ENCODE measurements at places on chromosomes 7 and 10. TPM values are rescaled to one million over a fixed set of nuclear protein-coding genes. Genes with fewer than 3 reads are reported as not detected.

- peak; percentile 76 for DNase-seq
Measured at GRCh38 chr10:71696628-71697326, 22.8 kb downstream of the C10orf105 start.

DNA sequence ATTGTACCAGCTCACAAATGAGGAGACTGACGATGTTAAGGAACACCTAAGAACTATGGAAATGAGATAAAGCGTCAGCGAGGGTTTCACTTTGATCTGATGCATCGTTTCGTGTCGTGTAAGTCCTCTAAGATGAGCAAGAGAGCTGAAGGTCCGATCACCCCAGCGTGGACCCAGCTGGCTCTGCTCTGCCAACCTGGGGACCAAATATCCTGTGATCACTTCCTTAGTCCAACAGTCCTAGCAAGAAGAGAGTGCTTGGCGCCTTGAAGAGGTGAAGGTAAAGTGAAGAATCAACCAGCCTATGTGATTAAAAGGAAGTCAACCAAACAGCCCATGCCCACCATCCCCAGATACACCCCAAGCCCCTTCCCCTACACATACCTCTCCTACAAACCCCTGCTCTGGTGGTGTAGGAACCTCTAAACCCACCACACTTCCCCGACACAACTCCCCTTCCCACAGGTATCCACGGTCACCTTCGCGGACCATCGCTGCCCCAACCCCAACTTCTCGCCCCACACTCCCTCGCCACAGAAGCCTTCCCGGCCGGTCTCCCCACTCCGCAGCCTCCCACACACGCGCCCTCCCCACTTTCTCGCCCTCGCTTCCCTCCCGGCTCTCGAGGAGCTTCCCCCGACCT is 722 bp downstream of the UPF2 start:
- DNase-seq: peak; percentile 28

- DNase-seq: no peak
Measured at GRCh38 chr10:95264227-95265051, 26.4 kb downstream of the PDLIM1 start.

DNA sequence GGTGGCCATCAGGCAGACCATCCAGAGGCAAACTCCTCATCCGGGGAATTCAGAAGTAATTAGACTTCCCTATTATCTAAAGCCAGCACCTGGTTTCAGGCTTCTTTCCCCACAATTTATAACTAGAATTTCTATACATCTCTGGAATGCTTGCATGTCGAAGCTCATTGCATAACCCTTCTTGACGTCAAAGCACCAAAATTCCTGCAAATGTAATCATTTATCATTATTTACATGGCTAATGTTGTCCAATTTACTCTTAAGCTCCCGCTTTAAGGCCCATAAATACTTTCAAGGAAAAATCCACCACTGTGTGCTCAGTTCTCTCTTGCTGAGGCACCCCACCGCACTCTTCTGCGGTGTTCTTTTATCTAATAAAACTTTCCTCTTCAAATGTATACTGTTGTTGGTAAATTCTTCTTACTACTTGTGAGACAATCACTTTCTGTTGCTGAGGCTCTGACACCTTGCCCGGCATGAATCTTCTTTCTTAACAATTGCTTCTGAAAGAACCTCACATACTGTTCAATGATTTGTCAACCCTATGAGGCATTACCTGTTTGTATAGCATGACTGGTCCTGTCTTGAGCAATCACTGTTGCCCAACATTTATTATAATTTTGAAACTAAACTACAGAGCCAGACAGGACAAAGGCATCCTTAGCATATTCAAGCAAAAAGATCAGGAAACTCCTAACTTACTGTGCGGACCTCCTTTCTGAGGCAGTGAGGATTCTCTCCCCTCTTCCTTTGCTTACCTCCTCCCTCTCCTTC is 17.4 kb upstream of the GPR141 start:
- peak; percentile 38 for DNase-seq

- no peak for DNase-seq
Measured at GRCh38 chr10:79165070-79165778, 96.5 kb downstream of the ZMIZ1 start.

Gene TRUB1
- polyA plus RNA-seq: 19.9 TPM

- DNase-seq: no peak
Measured at GRCh38 chr7:28479507-28479947, 67.2 kb downstream of the CREB5 start.

DNA sequence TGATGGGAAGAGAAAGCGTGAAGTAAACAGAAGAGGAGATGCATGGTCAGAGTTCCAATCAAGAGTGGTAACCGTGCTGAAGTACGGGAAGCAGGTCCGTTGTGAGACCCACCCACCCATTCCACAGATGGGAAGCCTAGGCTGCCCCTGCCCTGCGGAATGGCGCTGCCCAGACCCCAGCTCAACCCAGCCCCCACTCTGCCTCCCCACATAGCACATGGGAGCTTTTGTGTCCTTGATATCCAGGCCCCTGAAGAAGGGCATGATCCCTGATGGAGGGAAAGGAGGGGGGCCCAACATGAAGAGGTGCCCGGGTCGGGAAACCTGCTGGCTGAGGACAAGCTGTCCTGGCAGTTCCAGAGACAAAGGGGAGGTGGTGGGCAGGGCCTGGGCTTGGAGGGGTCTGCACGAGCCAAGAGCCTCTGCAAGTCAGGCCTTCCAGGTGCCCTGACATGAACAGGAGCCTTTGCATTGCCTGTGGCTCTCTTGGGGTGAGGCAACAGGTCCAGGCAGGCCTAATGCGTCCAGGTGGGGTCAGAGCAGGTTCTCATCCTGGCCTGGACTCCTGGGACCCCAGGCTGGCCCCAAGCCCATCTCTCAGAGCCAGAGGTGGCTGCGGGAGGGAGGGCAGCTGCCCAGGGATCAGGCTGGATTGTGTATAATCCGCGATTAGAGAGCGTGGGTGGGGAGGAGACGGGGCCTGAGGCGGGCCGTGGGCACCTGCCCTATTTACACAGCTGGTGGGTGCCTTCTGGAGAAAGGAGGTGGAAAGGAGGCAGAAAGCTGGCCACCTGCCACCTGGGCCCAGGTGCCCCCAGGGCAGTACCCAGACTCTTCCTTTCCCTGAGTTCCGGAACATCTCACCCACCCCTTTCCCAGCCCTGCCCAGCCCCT is 23.5 kb downstream of the YKT6 start:
- no peak for DNase-seq

- no peak for DNase-seq
Measured at GRCh38 chr7:81114633-81115032, 195.8 kb upstream of the SEMA3C start.

Gene CYP17A1
- not detected for polyA plus RNA-seq

Gene ATRNL1
- 0.34 TPM for polyA plus RNA-seq

DNA sequence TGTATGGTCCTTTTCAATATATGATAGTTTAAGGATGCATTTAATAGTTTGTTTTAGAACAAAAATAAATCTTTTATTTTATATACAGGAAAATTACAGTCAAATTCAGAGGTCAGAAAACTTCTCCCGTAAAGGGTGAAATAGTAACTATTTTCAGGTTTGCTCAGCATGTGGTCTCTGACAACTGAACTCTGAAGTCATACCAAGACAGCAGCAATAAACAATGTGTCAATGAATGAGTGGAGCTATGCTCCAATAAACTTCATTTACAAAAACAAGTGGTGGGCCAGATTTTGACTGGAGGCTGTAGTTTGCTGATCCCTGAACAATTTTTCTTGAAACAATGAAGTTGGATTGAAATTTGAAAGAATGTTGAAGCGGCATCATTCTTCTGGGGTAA is 123.6 kb downstream of the ZNF248 start:
- no peak for DNase-seq

Gene HOXA2
- polyA plus RNA-seq: 1.3 TPM

- DNase-seq: no peak
Measured at GRCh38 chr10:113908236-113908635, 53.8 kb downstream of the NHLRC2 start.

DNA sequence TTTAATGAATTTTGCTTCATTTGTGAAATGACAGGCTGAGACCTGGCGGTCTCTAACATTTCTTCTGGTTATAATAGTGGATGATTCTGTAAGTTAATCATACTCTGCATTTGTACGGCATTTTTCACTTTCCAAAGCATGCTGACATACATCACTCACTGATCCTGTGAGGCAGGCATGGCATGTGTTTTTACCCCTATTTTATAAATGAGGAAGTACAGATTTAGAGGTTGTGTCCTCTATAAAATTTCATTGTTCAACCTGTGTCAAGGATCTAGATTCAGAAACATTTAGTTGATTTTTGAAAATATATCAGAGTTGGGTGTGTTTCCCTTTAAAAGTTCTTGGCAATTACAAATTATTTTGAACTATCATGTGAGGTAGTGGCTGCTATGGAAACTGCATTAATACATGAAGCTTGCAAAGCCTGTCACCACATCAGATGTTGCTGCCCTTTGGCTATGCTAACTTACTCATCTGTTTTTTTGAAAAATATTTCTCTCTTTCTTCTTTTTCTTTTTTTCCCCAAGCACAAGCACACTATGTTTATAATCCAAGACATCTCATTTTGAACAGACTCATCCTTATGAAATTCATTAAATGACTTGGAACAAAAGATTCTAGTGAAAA is 172.7 kb downstream of the GNAI1 start:
- peak; percentile 36 for DNase-seq

DNA sequence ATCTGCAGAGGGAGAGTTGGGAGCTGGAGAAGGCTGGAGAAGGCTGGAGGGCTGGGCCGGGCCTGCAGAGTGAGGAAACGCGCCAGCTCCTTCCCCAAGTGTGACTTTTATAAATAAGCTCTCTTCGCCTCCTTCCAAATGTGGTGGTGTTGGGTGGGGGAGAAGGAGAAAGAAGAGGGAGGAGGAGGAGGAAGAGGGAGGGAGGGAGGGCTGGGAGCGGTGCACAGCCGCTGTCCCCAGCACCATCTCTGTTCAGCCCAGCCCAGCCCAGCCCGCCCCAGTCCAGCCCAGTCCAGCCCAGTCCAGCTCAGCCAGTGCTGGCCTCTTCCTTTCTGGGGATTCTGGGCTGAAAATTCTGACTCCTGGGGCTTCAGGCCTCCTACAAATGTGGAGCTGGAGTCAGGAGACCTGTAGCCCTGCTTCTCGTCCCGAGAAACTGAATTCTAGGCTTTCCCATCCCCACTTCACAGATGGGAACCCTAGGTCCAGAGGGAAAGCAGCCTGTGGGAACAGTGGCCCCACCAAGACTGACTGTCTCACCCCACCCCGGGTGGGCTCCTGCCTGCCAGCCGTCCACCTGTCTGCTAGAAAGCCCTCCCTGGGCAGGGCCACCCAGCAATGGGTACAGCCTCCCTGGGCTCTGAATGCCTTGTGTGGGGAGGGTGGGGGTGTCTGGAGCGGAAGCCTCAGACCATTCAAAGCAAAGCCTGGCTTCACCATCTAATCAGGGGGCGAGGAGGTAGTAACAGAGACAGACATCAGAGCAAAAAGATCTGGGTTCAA is 2.3 kb downstream of the STX1A start:
- no peak for DNase-seq

Gene H2BK1
- polyA plus RNA-seq: not detected

GRCh38 chr10:23613900-23614299 is 175.0 kb downstream of the OTUD1 start:
- no peak for DNase-seq

Gene AKR1D1
- polyA plus RNA-seq: not detected

DNA sequence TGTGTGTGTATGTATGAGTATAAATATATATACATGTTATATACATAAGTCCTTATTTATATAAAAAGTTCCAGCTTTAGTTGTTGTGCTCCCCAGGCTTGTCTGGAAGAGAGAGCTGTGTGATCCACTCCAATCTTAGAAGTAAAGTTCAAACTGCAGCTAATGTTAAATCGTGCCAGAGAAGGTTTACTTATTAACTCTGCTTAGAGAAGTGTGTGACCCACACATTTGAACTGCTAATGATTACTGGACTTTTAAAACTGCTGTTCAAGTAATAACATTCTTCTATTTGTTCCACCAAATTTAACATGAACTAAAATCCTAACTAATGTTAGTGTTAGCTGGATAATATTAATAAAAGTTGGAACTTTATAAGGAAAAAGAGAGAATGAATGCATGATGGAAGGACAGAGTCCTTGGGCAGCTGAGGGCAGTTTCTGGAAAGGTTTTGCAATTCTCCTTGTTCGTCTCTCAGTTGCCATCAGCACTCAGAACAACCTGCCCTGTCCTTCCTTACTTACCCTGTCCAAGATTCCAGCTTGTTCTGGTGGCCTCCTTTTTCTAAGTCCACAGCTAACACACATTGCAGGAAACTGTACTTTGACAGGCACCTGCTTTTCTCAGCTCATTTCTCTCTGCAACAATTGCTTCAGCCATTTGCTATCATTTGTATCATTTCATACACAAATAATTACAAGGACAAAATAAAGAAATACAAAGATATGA is 162.6 kb downstream of the FAM107B start:
- DNase-seq: peak; percentile 49

DNA sequence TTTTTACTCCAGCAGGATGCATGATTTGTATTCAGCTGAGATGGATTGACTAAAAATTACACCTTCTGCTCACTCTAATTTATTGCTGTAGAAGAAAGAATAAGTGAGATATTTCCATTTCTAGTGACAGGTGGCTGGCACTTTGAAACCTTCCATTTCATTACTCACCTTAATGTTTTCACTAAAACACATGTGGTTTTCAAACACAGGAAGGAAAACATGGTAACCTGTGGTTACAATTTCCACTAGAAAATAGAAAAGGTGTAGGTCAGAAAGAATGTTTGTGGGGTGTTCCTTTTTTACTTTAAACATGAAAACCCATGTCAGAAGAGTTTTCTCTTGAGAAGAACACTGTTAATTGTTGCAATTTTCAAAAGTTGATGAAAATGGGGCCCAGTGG is 12.0 kb upstream of the PRKCQ start:
- DNase-seq: no peak

DNA sequence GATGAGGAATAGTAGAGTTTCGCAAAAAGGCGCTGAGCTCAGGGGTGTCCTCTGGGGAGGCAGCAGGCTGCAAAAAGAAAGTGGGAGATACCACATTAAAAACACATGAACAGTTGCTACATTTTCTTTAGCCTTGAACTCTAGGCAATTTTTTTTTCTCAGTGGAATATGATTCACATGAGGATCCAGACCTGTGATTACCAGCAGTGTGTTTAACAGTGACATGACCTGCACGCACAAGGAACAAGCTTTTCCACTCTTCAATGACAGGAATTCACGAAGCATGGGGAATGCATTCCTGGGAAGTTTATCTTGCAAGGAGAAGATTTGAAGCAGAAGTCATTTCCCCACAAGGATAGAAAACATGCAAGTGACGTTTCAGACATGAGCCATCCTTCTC is 161.6 kb downstream of the ITGA8 start:
- no peak for DNase-seq

- DNase-seq: no peak
Measured at GRCh38 chr10:113329121-113329596, 223.7 kb upstream of the HABP2 start.

GRCh38 chr10:70296406-70296899 is 12.6 kb upstream of the NPFFR1 start:
- DNase-seq: peak; percentile 45

- DNase-seq: no peak
Measured at GRCh38 chr10:34430685-34431084, 384.4 kb downstream of the PARD3 start.

- no peak for DNase-seq
Measured at GRCh38 chr10:75889051-75889450, 457.6 kb downstream of the LRMDA start.

All from A549 (cell line).